ENCODE measurements at places on chromosomes 16 and 17.
A peak's percentile ranks its signal among the peaks of the same experiment; 100 is the strongest.

GRCh38 chr17:10327640-10328039 lies 45.2 kb downstream of the MYH13 start:
- peak; percentile 47 for DNase-seq

DNA sequence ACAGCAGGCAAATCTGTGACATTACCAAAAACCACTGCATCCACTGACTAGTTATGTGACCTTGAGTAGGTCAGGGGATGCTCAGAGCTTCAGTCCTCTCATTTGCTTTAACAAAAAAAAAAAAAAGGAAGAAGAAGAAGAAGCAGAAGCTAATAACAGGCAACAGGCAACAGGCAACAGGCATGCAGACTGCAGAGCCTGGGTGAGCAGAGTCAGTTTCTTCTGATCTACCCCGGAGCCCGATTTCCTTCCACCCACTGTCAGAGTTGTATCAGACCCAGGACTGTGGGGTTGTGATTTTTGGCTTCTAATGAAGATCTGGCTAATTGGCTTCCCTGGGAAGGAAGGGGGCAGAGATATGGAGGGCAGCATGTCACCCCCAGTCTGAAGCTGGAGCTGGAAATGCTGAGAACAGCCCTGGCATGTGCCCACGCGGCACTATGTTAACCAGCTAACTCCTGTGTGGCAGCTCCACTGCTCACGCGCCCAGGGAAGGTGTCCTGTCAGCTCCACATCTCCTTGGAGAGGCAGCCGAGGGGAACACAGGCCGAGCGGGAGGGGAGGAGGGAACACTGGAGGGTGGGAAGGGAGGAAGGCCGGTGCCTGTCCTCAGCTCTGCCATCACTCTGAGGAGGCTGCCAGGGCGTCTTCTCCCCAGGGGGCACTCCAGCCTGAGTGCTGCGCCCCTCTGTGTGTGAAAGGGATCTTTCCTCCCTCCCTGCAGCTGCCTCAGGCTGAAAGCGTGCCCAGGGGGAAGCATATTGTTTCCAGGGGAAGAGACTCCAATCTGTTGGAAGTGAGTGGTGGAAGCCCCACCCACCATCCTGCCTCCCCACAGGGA lies 17.6 kb downstream of the SRCIN1 start:
- no peak for DNase-seq

DNA sequence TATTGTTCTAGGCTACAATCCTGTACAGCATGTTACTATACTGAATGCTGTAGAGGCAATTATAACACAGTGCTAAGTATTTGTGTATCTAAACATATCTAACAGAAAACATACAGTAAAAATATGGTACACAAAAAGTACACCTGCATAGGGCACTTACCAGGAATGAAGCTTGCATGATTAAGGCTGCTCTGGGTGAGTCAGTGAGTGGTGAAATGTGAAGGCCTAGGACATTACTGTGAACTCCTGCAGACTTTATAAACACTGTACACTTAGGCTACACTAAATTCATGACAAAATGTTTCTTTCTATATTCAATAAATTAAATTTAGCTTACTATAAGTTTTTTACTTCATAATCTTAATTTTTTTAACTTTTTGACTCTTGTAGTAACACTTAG lies 37.1 kb downstream of the AMFR start:
- DNase-seq = no peak

- no peak for DNase-seq
These were observed 794 bp downstream of the PDE6G start for GRCh38 chr17:81655378-81656117.

GRCh38 chr16:50670476-50670875 lies 10.6 kb downstream of the SNX20 start:
- DNase-seq = no peak

DNA sequence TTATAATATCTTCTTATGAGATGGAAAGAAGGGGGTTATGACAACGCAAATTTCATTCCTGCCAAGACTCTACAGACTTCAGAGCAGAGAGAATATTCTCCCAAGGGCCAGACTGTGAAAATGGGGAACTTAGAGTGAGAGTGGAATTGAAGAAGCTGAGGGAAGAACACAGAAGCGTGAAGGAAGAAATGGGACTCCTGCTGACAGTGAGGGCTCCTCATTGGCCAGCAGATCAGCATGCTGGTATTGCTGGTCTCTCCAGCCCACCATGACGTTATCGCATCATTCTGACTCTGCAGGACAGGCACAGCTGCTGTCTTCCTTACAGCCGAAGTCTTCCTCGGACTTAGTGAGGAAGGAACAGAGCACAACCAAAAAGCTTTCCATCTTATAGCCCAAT lies 24.3 kb downstream of the CCL4 start:
- DNase-seq = no peak

- no peak for DNase-seq
These were observed 8.3 kb downstream of the UBALD1 start for GRCh38 chr16:4606354-4606753.

GRCh38 chr16:51592535-51593300 lies 441.6 kb upstream of the SALL1 start:
- DNase-seq = no peak

- no peak for DNase-seq
These were observed at the start of gene FDXR for GRCh38 chr17:74872313-74873036. Gene FDXR, minus strand, starts transcription at chr17:74872994. Its CDS starts 50 bp downstream, at chr17:74872944.

- peak; percentile 88 for DNase-seq
These were observed 898 bp downstream of the TERF2IP start for GRCh38 chr16:75648265-75649076.

GRCh38 chr17:10875984-10876555 lies 38.2 kb upstream of the PIRT start:
- DNase-seq = no peak

- DNase-seq = no peak
These were observed 20.9 kb downstream of the AKTIP start for GRCh38 chr16:53482123-53482522.

DNA sequence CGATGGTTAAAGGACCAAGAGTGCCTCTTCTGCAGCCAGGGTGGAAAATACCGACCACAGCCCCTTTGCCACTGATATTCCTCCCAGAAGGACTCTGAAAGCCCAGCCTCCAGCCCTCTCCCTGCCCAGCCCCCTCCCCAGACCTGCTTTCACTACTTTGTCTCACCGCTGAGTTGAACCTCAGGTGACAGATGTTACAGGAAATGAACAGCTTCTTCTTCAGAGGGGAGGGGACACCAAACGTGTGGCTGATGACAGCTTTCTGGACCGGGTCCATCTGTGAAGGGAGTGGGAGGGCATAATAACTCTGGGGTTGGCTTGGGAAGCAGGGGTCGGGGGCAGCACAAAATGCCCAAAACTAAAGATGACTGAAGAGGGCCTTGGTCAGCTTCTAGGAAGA lies 14.2 kb downstream of the NKIRAS2 start:
- no peak for DNase-seq

- no peak for DNase-seq
These were observed 48.7 kb downstream of the DNAH17 start for GRCh38 chr17:78528541-78528940.

- no peak for DNase-seq
These were observed 407.0 kb upstream of the SOX9 start for GRCh38 chr17:71713846-71714245.

DNA sequence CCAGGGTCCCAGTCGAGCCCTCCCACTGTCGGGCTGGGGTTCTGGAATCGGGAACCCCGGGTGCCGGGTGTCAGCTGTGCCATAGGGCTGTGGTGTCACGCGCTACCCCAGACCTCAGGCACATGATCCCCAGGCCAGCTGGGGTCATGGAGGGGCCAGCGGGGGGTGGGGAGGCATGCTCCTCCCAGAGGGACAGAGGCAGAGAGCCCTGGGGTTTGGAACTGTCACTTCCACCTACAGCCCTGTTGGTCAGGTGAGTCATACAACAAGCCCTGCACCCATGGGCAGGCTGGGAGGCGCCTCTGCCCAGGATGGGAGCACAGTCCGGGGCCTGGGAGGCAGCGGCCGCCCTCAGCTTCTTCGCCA lies 63.0 kb downstream of the BAIAP2 start:
- DNase-seq = no peak

DNA sequence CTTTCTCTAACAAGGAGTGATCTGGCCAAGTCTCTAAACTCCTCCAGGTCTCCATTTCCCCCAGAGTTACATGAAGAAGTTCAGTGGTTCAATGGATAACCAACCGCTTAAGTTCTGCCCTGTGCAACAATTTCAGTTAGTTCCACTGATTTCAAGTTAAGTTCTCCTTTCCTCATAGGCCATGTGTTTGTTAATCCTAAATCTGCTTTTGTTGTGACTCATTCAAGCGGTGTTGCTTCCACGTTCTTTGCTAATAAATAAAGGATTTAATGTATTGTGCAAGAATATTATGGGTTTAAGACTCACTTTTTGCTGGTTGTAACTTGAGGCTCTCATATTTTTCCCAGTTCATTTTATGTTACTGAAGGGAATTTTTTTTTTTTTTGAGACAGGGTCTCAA lies 36.3 kb downstream of the GNA13 start:
- no peak for DNase-seq

GRCh38 chr16:70720425-70721201 lies 34.8 kb upstream of the MTSS2 start:
- no peak for DNase-seq

- no peak for DNase-seq
These were observed 230.7 kb downstream of the MAF start for GRCh38 chr16:79369796-79370195.

GRCh38 chr16:89525146-89525913 lies 17.1 kb downstream of the SPG7 start:
- no peak for DNase-seq

- DNase-seq = no peak
These were observed 387.5 kb upstream of the HSBP1 start for GRCh38 chr16:83420206-83420760.

- DNase-seq = no peak
These were observed 7.7 kb downstream of the HOXB4 start for GRCh38 chr17:48570325-48571023.
